ENCODE measurements at places on chromosomes 16 and 17. TPM values are rescaled to one million over a fixed set of nuclear protein-coding genes. Genes with fewer than 3 reads are reported as not detected.
A peak's percentile ranks its signal among the peaks of the same experiment; 100 is the strongest.

Gene NPIPB6
- total RNA-seq, result 1.1 TPM

Gene GAST
- total RNA-seq, result not detected

Gene MMP28
- total RNA-seq, result not detected

DNA sequence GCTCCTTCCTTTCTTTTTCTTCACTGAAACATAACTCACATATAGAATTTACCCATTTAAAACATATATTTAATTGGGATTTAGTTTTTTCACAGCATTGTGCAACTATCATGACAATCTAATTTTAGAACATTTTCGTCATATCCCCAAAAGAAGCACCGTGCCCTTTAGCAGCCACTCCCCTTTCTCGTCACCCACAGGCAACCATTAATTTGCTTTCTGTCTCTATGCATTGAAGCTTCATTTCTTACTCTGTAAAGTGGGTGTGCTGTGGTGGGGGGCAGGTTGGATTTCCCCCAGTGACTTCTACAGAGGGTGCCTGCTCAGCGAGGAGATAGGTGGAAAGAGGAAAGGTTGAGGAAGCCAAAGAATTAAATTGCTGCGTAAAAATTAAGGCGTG is 35.8 kb downstream of the MRC2 start:
- peaks cover 13% of the 10 kb centered on the region for H3K27me3 ChIP-seq
- no peak overlapping the region for H3K27ac ChIP-seq
- H3K36me3 ChIP-seq, result no peaks in the 10 kb centered on the region
- H3K4me3 ChIP-seq, result no peak overlapping the region
- no peaks in the 10 kb centered on the region for H3K4me1 ChIP-seq

GRCh38 chr17:14833201-14833785 is 431.8 kb downstream of the PMP22 start:
- peaks cover 6% of the 10 kb centered on the region for H3K4me1 ChIP-seq
- H3K4me3 ChIP-seq, result no peak overlapping the region
- no peaks in the 10 kb centered on the region for H3K27me3 ChIP-seq
- DNase-seq, result no peak

GRCh38 chr17:8606401-8606800 is 24.1 kb downstream of the MYH10 start:
- H3K4me1 ChIP-seq, result no peaks in the 10 kb centered on the region
- H3K4me3 ChIP-seq, result no peak overlapping the region
- DNase-seq, result no peak
- H3K27ac ChIP-seq, result no peak overlapping the region
- H3K36me3 ChIP-seq, result no peaks in the 10 kb centered on the region

DNA sequence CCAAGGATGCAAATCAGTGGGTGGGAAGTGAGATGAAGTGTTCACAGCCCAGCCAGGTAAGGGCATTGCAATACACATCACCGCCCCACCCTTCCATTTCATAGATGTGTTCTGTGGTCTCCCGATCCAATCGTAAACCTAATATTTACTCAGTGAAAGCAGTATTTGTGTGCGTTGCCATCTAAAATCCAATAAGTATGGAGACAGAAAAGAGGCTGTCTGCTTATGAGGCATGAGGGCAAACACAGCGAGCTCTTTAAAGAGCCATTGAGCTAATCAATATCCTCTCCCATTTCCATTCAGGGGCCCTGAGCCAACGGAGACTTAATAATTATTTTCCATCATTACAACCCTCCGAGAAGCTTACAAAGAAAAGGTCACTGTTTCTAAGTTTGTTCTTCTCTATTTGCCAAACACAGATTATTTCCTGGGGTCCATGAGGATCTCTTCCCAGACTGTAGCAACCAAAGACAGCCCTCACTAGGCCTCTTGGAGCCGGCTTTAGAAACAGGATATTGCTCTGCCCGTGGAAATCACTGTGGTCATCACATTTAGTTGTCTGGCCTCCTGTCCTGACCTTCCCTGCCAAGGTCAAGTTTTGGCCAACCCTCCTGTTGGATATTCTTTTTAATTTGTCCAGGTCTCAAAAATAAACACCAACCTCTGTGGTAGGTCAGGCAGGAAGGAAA is 120.1 kb downstream of the SLC39A11 start:
- no peak overlapping the region for H3K4me3 ChIP-seq
- DNase-seq, result no peak
- no peaks in the 10 kb centered on the region for H3K27me3 ChIP-seq
- H3K27ac ChIP-seq, result no peak overlapping the region
- peaks cover 2% of the 10 kb centered on the region for H3K36me3 ChIP-seq

DNA sequence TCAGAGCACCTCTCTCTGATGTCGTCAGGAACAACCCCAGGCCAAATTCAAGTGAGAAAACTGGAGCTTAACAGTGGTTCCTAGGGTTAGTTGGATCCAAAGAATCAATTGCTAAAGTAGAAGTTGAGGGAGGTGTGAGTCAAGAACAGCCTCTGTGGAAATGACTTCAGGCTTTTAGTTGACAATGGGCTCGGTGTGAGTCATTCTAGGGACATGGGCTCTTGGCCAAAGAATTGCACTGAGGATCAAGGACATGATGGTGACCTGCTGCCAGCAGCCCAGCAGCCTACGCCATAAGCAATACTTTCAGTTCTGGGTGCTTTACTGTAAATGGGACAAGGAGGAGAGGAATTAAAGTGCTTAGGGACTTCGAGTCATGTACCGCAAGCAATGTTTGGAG is 32.1 kb upstream of the SMURF2 start:
- H3K4me1 ChIP-seq, result no peaks in the 10 kb centered on the region
- H3K27me3 ChIP-seq, result peaks cover 2% of the 10 kb centered on the region
- no peak for DNase-seq
- H3K4me3 ChIP-seq, result no peak overlapping the region

DNA sequence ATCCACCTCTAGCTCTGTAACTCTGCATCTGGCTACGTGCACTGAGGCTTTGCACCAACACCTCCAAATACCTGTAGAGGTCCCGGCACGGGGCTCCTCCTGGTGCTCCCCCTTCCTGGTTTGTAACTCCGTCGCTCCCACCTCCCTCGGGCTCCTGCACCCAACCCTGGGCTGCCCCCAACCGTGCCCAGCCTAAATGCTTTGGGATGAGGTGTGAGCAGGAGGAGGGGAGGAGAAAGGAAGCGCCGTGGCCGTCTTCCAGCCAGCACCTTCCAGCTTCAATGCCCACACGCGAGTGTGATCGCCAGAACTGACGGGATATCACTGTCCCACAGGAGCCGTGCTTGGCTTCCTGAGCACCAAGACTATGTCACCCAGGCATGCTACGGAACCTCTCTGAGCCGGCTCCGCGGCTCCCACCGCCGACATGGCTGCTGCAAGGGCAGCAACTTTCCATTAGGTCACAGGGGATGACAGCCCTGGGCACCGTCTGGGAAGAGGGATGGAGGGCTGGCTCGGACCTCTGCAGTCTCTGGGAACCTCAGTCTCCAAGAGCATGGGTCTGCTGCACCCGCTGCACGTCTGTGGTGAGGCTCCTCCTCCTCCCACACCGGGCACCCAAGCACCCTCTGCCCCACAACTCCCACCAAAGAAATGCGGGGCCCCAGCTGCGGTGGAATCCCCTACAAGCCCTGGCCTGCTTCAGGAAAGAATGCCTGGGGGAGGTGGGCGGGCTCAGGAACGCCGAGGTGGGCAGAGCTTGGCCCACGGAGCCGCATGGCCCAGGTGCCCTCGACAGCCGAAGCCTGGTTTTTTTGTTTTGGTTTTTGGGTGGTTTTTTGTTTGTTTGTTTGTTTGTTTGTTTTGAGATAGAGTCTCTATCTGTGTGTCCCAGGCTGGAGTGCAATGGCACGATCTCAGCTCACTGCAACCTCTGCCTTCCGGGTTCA is 6.4 kb upstream of the SLC38A10 start:
- no peak for DNase-seq
- H3K27me3 ChIP-seq, result no peaks in the 10 kb centered on the region
- no peak overlapping the region for H3K4me3 ChIP-seq
- no peak overlapping the region for H3K27ac ChIP-seq
- H3K4me1 ChIP-seq, result peaks cover 3% of the 10 kb centered on the region

- H3K4me1 ChIP-seq, result peaks cover 23% of the 10 kb centered on the region
- DNase-seq, result no peak
- H3K27ac ChIP-seq, result no peak overlapping the region
- no peaks in the 10 kb centered on the region for H3K36me3 ChIP-seq
- peaks cover 33% of the 10 kb centered on the region for H3K27me3 ChIP-seq
- H3K4me3 ChIP-seq, result no peak overlapping the region
These were observed 29.0 kb downstream of the MRC2 start for GRCh38 chr17:62656446-62656845.

DNA sequence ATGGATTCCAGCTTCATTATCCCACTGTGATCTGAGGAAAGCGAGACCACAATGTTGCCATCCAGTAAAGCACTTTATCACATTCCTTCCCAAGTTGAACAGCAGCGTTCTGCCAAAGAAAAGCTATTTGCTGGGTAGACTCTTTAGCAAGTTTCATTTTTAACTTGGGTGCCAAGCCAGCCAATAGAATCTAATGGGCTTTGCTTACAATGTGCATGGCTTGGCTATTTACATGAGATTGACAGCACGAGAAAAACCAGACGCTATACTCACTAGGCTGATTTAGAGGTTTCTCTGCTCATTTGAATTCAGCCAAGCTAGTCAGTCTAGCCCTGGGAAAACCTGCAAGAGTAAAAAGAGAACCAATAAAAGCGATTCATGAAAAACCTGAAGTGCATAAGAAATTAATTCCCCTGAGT is 108.9 kb downstream of the CDH13 start:
- H3K4me3 ChIP-seq, result no peak overlapping the region
- no peaks in the 10 kb centered on the region for H3K4me1 ChIP-seq
- no peak for DNase-seq
- no peaks in the 10 kb centered on the region for H3K36me3 ChIP-seq
- H3K27ac ChIP-seq, result no peak overlapping the region
- peaks cover 36% of the 10 kb centered on the region for H3K27me3 ChIP-seq

DNA sequence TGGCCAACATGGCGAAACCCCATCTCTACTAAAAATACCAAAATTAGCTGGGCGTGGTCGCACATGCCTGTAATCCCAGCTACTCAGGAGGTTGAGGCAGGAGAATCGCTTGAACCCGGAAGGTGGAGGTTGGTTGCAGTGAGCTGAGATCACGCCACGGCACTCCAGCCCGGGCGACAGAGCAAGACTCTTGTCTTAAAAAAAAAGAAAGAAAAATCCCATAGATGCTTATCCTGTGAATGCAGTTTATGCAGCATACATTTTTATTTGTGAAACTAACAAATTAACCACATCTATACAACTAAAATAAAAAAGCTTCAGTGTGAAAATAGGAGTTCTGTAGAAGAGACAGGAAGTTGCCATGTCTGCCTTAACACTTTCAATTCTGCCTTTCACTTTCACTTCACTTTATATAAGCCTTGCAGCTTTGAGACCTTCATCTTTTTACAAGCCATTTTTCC is 7.1 kb downstream of the IGSF6 start:
- H3K36me3 ChIP-seq, result peaks cover 3% of the 10 kb centered on the region
- H3K27ac ChIP-seq, result peak overlapping the region; percentile 95
- peaks cover 56% of the 10 kb centered on the region for H3K4me1 ChIP-seq
- H3K27me3 ChIP-seq, result no peaks in the 10 kb centered on the region

DNA sequence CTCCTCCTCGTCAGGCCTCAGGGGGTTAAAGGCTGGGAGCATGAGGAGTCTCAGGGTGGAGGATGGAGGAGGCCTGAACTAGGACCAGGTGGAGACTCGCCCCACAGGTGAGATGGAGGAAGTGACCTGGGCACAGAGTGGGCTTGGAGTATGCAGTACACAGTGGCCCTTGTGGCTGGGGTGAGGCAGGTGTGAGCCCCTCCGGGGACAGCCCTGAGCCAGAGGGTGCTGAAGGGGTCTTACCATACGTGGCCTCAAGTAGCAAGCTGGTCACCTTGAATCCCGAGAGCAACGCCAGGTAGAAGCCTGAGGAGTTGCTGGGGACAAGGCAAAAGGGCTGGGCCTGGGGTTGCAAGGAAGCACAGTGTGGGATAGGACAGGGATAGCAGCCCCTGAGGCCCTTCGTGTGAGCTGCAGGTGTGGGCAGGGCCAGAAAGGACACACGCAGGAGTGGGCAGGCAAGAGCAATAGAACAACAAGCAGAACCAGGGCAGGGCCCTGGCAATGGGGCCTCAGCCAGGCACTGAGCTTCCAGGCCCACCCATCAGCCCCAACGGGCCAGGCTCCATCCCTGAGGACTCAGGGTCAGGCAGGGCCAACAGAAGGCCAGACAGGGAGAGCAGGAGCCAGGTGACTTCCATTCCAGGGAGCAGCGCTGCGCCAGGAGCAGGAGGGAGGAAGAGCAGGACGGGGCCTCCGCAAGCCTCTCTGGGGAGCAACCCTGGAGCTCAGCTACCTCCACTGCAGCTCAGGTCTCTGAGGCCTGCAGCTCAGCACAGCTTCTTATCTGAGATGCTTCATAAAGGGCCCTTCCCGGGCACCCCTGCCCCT is 64.2 kb upstream of the TNRC6C start:
- DNase-seq, result no peak
- H3K36me3 ChIP-seq, result no peaks in the 10 kb centered on the region
- H3K27me3 ChIP-seq, result peaks cover 2% of the 10 kb centered on the region
- H3K4me1 ChIP-seq, result peaks cover 13% of the 10 kb centered on the region
- peak overlapping the region; percentile 57 for H3K27ac ChIP-seq
- H3K4me3 ChIP-seq, result no peak overlapping the region

DNA sequence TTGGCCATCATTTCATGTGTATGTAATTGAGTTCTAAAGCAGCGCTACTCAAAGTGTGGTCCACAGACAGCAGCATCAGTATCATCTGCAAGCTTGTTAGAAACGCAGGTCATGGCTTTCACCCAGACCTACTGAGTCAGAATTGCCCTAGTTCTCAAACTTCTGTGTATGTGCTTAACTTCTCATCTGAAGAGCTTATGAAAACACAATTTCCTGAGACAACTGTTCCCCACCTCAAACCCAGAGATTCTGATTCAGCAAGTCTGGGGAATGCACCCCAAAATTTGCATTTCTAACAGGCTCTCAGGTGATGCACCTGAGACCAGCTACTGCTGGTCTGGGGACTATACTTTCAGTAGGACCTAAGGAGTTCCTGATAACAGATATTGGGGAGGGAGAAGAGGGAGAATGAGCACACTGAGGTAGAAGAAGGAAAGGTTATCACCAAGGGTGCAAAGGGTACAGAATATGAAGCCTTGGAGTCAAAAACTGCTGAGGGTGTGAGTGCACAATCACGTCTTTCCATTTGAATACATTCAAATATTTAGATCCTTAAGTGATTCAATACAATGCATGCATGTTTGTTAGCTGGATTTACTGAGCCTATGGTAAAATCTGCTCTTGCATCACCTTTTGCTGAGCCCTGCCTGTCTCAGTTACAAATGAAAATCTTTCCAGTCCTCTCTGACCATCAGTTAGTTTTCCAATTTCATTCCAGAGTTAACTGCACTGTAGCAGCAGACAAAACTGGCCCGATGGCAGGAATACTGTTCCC is 29.2 kb upstream of the SKAP1 start:
- no peak for DNase-seq
- H3K4me1 ChIP-seq, result peaks cover 51% of the 10 kb centered on the region
- H3K4me3 ChIP-seq, result no peak overlapping the region
- H3K36me3 ChIP-seq, result peaks cover 8% of the 10 kb centered on the region
- peaks cover 4% of the 10 kb centered on the region for H3K27me3 ChIP-seq
- H3K27ac ChIP-seq, result no peak overlapping the region

DNA sequence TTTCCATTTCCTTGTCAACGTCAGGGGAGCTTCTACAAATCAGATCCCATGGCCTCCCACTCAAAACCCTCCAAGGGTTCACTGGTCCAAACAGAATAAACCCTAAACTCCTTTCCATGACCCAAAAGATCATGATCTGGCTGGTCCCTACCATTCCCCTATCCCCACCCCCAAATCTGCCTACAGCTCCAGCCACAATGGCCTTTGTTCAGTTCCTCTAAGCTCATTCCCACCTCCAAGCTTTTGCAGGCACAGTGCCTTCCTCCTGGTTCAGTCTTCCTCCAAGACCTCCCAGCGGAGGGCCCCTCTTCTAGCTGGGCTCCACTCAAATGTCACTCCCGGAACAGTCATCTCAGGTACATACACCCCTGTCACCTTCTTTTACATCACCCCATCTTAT is 2.0 kb downstream of the GPRC5B start:
- H3K4me3 ChIP-seq, result no peak overlapping the region
- peaks cover 22% of the 10 kb centered on the region for H3K4me1 ChIP-seq
- no peaks in the 10 kb centered on the region for H3K36me3 ChIP-seq
- DNase-seq, result no peak
- H3K27me3 ChIP-seq, result peaks cover 35% of the 10 kb centered on the region
- H3K27ac ChIP-seq, result no peak overlapping the region
